T-helper 2 cell (primary cell): ENCODE measurements at places on chromosomes 11 and 22.

- DNase-seq = no peak
Observed at GRCh38 chr11:80593648-80594374, 1153.0 kb upstream of the TENM4 start.

DNA sequence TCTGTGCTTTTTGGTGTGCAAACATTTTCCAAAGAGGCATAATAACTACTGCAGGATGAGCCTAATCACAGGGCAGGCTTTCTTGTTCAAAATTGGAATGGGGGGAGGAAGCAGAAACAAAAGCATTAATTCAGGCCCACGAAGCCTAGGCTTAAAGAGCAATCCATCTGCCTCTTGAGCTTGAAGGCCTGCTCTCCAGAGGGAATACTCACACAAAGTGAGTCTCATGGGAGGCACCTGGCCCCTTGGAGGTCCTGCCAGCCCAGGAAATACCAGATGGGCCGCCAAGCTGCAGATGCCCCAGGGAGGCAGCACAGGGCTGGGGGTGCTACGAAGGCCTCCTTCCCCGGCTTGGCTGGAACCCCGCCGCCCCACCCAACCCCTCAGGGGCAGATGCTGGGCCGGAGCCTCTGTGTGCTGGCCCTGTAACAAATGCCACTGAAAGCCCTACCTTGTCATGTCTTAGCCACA, 39.3 kb upstream of the COMT start:
- DNase-seq = no peak

DNA sequence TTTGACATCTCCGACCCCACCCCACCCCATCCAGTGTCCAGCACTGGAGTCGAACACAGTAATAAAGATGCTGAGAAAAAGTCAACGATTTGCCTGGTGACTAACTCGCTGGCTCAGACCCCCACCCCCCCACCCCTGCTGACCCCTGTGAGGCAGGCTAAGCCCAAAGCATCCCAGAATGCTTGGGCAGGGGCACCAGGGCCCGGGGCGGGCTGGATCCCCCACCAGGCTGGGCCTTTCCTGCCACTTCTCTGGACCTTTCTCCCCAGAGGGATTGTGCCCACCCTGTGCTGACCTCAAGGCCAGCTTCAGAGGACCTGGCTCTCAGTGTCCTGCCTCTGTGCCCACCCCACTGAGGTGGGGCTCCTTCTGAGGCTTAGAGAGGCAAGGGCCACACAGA, 1.8 kb downstream of the C11orf86 start:
- DNase-seq = no peak

DNA sequence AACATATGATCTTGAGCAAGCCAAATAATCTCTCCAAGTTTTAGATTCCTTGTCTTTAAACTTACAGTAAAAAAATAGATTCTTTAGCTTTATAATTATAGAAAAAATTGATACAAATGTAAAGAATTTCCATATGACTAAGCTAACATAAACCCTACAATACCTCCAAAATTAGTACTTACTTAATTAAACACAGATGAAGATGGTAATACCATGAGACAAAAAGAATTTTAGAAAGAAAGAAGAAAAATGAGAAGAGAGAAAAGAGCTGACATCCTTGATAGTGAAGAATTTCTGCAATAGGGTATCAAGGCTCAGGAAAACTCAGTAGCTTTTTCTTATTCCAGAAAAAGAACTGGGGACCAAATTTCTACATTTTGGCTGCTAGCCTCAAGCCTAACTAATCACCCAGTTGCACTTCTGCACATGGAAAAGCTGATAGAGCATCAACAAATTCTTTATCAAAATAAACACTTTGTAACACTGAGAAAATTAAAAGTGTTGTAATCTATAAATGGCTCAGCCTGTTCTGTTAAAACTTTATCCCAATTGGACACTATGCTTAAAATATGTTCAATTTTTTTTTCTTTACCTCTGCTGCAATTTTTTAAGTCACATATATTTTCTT, 24.7 kb upstream of the SOX6 start:
- no peak for DNase-seq

DNA sequence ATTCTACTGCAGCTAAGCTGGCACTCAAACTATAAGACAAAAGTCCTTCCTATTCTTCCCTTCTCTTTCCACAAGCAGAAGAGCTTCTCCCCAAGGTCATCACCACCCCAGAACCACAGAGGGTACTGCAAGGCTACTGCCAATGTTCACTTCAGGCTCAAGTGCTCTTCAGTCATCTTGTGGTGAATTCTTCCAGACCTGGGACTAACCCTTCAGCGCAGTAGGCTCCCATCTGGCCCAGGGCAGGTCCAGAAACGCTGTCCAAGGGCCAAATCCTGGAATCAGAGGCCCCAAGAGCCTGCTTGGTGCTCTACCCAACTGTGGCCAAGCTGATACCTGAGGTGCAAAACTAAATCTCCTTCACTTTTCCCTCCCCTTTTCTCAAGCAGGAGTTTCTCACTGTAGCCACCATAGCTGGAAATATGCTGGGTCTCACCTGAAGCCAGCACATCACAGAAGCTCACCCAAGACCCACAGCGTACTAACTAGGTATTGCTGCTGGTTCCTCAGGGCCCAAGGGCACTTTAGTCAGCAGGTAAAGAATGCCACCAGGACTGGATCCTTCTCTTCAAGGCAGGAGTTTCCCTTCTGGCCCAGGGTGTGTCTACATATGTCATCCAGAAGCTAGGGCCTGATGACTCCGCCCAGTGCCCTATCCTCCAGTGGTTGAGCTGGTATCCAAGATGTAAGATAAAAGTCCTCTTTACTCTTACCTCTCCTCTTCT, 27.8 kb downstream of the FCHSD2 start:
- DNase-seq = no peak

DNA sequence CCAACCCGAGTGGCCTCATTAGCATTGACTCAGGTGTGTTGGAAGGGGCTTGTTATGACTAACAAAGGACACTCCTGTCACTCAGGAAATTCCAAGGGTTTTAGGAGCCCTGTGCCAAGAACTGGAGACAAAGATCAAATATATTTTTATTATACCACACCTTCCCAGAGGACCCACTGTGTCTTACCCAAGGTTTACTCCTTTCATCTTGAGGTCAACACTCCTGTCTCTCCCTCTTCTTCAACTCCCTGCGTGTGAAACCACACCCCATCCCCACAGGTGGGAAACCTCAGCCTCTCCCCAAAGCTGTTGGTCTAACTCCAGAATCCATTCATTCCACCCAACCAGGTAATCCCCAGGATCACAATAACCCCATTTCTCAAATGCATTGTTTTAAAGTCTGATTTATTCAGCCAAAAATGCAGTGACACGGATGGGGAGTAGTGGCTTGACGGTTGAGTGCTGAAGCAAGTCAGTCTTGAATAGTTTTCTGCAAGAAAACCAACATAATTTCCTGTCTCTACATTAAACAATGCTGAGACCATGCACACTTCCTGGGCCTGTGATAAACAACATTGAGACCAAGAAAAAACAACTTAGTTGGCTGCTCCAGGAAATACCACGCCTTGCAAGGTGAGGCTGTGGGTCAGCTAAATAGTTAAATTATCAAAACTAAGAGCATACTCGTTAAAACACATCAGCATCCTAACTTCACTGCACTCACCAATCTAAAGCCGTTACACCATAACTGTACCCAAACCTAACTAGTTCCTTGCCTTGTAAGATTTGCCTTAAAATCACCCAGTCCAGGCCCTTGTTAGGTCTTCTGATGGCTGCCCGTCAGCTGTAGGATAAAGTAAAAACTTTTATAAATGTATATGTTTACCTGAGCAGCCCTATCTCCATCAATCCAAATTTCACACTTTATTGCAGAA, 38.5 kb upstream of the SPON1 start:
- peak; percentile 85 for DNase-seq

DNA sequence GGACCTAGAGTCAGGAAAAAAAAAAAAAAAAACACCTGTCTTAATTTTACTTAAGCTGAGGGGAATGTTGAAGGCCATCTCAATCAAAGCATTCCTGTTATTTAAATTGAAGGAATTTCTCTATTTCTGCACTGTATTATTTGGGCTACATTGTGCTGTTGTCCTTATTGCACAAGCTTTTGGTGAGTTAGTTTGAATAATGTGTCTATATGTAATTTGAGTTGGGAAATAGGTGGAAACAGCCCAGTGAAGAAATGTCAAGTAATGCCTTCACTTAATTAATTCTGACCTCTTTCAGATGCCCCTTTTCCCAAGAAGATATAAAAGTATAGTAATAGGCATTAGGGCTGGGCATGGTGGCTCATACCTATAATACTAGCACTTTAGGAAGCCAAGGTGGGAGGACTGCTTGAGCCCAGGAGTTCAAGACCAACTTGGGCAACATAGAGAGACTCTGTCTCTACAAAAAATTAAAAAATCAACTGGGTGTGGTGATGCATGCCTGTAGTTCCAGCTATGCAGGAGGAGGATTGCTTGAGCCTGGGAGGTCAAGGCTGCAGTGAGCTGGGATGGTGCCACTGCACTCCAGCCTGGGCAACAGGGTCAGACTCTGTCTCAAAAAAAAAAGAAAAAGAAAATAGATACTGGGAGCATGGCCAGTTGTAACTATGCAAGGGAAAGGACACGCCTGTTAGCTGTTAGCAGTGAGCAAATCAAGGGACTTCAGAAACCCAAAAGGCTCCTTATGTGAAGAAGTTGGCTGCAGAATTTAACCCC, 34.9 kb downstream of the OR10A6 start:
- no peak for DNase-seq

GRCh38 chr11:22276535-22276934, 61.6 kb upstream of the SLC17A6 start:
- DNase-seq = no peak

DNA sequence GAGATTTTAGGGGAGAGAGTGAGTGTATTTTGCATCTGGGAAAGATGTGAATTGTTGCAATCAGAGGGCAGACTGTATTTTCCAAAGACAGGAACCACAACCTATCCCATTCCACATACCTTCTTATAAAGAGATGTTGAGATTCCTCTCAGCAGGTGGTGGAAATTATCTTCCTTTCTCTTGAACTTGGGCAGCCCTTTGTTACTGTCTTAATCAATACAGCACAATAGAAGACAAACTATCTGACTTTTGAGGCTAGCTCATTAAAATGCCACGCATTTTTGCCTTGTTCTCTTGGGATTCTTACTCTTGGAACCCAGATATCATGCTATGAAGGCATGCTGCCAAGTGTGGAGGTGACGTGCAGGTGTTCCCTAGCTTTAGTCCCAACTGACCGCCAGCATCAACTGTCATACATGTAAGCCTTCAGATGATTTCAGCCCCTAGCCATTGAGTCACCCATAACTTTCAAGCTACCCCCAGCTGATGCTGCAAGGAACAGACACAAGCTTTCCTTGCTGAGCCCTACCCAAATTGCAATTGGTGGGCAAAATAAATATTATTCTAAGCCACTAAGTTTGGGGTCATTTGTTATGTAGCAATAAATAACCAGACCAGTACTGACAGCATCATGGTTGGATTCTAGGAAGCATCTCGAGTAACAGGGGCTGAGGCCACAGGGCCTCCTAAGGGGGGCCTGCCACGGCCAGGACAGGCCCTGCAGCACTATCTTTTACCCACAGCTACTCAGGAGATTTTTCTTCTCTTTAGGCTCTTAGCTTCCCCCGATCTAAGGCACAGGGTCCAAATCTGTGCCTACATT, 63.0 kb downstream of the RPL27A start:
- no peak for DNase-seq

GRCh38 chr11:34926101-34926830, 9.8 kb downstream of the PDHX start:
- DNase-seq = peak; percentile 60

DNA sequence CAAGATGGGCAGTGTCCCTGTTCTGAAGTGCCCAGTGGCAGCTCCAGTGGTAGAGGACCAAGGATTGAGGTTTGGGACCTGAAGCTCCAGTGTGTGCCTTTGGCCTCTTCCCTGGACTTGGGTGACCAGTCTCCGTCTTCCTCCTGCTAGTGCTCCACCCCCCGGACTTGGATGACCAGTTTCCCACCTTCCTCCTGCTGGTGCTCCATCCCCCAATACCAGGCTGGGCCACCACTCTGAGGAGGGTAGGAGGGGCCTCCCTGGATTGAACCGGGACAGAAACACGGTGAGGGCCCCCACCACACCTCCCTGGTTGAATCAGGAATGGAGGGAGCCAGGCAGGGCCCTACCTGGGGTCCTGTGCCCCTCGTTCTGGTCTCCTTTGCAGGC, 10.9 kb upstream of the NEAT1 start:
- no peak for DNase-seq

- no peak for DNase-seq
Observed at GRCh38 chr11:79461144-79461543, 20.3 kb upstream of the TENM4 start.

GRCh38 chr11:32671051-32671450, 87.4 kb downstream of the EIF3M start:
- no peak for DNase-seq

GRCh38 chr22:17095538-17095937, 10.7 kb downstream of the IL17RA start:
- DNase-seq = no peak

DNA sequence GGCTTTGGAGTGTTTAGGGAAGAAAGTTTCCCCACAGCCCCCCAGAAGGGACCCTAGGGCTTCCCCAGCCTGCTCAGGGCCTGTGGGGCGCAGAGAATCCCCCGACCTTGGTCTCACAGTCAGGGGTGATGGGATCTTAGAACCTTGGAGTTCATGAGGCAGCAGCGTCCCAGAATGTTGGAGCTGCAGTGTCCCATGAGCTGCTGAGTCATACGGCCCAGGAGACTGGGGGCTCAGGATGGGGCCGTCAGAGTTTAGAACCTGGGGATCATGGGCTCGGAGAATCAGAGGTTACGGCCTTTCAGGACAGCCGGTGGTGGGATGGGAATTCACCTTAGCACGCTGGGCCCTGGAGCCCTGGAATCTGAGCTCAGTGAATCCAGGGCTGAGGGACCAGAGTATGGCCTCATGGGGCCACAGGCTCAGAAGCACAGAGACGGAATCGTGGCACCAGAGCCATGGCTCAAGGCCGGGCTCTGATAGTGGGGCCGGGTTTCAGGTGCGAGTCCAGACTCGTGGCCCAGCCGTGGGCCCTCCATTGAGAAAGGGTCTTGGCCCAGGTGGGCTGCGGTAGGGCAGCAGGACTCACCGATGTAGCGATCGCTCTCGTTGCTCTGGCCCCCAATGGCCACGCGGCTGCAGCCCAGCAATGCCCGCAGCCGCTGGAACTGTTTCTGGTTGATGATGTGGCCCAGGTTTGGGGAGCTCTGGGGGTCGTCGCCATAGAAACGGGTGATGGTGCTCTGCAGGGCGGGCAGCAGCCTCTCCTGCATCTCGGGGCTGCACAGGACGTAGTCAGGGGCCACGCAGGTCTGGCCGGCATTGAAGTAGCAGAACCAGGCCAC, 9.5 kb downstream of the ALDH3B2 start:
- DNase-seq = no peak

GRCh38 chr11:64619811-64620380, 28.9 kb downstream of the SLC22A12 start:
- no peak for DNase-seq

- no peak for DNase-seq
Observed at GRCh38 chr22:19622061-19622441, 92.3 kb upstream of the SEPTIN5 start.

DNA sequence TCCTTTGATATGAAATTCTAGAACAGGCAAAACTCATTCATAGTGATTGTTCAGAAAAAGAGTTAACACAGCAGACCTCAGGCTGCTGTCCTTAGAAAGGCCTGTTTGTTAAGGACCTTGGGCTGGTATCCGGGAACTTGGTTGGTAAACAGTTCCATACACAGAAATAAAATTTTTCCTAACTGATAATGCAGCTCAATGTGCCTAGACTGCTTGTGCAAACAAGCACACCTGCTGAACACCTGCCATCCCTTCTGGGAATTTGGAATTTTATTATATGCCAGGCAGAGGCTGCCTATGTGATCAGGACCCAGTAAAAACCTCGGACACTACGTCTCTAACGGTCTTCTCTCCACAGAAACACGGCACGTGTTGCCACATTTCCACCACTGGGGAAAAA, 11.5 kb downstream of the THAP12 start:
- no peak for DNase-seq
